Upper lobe of right lung (tissue), 1 donor: ENCODE measurements at places on chromosomes 13 and 19. TPM values are rescaled to one million over a fixed set of nuclear protein-coding genes. Genes with fewer than 3 reads are reported as not detected.

The OR7A5 gene
- not detected for total RNA-seq

The TYK2 gene
- 140 TPM for total RNA-seq

The ZNF441 gene
- 10.0 TPM for total RNA-seq

The LGALS4 gene
- total RNA-seq: 3.7 TPM

The DACH1 gene
- total RNA-seq: 11.5 TPM

The ZNF415 gene
- total RNA-seq: 7.0 TPM

DNA sequence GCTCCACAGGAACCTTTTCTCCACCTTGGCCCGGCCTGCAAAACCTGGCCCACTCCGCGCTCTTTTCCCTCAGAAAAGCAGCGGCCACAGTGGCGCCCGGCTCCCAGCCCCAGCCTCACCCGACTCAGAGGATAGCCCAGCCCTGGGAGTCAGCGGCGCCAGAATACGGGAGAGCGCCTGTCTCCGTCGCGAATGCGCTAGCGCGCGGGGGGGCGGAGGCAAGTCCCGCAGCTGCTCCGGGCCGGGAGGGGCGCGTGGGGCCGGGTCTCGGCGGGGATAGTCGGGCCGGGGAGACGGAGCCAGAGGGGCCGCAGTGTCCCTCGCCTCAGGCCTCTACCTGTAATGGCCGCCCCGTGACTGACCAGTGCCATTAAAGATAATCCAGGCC, at the start of gene ZFP30:
TSS of gene ZFP30 (minus strand) at position 165 of the 388 bp plus-strand sequence. CDS start 7,643 bp downstream, outside the sequence.
- no peaks in the 10 kb centered on the region for H3K36me3 ChIP-seq
- peak within 1 kb of the TSS; percentile 83 for H3K27ac ChIP-seq
- H3K4me3 ChIP-seq: peak within 1 kb of the TSS; percentile 77
- H3K4me1 ChIP-seq: peaks cover 20% of the 10 kb centered on the region

DNA sequence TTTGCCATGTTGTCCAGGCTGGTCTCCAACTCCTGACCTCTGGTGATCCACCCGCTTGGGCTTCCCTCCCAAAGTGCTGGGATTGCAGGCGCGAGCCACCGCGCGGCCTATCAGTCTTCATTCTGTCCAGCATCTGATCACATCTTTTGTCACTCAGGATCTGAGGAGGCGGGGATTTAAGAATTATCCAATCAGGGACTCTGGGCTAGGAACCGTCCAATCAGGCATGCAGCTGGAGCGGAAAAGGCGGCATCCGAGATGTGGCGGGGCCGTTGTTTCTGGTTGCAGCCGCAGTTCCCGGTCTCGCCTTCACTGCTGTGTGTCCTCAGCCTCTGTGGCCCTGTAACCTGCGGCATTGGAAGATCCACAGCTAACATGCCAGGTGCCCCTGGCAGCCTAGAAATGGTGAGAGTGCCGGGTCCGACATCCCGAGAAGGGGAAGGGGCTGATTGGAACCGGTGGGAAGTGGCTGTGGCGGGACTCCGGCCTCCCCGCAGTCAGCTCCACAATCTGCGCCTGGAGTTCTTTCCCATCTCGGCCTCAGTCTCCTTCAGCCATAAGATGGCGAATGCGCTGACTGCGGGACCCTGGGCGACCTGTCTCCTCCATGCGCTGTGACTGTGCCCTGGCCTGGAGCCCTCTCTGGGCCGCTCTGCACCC, at the start of gene ZNF729:
TSS of gene ZNF729 (plus strand) at position 291 of the 660 bp plus-strand sequence. CDS start at position 376, 85 bp downstream.
- no peaks in the 10 kb centered on the region for H3K4me1 ChIP-seq
- no peak within 1 kb of the TSS for H3K27ac ChIP-seq
- H3K36me3 ChIP-seq: no peaks in the 10 kb centered on the region
- no peak for DNase-seq
- H3K27me3 ChIP-seq: no peaks in the 10 kb centered on the region

GRCh38 chr19:16970821-16971220, 55.8 kb downstream of the CPAMD8 start:
- peaks cover 3% of the 10 kb centered on the region for H3K36me3 ChIP-seq
- H3K27me3 ChIP-seq: no peaks in the 10 kb centered on the region
- no peaks in the 10 kb centered on the region for H3K4me1 ChIP-seq
- H3K27ac ChIP-seq: no peak overlapping the region
- DNase-seq: peak; percentile 56
- no peak overlapping the region for H3K4me3 ChIP-seq

DNA sequence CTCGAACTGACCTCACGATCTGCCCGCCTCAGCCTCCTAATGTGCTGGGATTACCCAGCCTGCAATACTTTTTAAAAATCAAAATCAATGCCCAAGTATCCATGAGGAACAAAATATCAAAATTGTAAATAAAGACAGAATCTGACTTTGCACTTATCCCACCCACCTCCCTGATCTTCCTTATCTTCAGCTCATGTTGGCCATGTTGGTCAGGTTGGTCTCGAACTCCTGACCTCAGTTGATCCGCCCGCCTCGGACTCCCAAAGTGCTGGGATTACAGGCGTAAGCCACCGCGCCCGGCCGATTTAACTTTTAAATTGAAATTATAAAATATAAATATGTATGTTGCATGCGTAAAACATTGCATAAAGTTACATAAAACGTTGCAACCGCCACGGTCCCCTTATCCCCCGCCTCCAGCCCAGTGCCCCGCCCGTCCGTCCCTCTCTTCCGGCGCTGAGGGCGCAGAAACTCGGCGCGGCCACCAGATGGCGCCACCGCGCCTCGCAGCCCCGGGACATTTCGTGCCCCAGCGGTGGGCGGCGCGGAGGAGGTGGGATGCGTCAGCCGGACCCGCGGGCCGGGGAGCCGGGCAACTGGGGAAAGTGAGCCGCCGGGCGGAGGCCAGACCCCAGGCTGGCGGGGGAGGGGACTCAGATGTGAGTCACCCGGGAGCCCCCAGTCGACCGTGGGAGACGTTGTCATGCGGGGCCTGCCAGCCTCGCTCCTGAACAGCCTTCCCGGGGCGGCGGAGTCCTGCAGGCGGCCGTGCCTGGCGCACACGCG, 1.5 kb upstream of the GADD45B start:
- H3K4me3 ChIP-seq: peak overlapping the region; percentile 93
- no peaks in the 10 kb centered on the region for H3K27me3 ChIP-seq
- peaks cover 23% of the 10 kb centered on the region for H3K4me1 ChIP-seq
- peak overlapping the region; percentile 91 for H3K27ac ChIP-seq
- peak; percentile 93 for DNase-seq
- peaks cover 10% of the 10 kb centered on the region for H3K36me3 ChIP-seq

DNA sequence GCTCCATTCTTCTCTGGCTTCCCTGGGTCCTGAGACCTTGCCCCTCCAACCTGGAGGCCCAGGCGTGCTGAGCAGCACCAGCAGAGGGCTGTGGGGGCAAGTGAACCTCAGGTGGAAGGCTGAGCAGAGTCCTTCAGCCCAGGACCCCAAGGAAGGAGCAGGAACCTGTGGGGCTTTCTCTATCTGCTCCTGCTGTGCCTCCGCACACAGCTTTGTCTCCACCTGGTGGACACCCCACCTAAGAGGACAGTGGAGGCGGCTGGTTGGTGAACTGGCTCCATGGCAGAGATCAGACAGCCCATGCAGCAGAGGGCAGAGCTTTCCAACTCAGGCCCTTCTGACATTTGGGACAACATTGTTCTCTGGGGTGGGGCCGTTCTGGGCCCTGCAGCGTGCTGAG, 19.7 kb downstream of the ZFR2 start:
- no peaks in the 10 kb centered on the region for H3K36me3 ChIP-seq
- H3K27ac ChIP-seq: no peak overlapping the region
- no peak for DNase-seq
- H3K4me1 ChIP-seq: no peaks in the 10 kb centered on the region

- DNase-seq: no peak
- H3K36me3 ChIP-seq: no peaks in the 10 kb centered on the region
- no peak overlapping the region for H3K4me3 ChIP-seq
- H3K27ac ChIP-seq: no peak overlapping the region
These were observed 42.6 kb downstream of the USP12 start for GRCh38 chr13:27128825-27129627.

DNA sequence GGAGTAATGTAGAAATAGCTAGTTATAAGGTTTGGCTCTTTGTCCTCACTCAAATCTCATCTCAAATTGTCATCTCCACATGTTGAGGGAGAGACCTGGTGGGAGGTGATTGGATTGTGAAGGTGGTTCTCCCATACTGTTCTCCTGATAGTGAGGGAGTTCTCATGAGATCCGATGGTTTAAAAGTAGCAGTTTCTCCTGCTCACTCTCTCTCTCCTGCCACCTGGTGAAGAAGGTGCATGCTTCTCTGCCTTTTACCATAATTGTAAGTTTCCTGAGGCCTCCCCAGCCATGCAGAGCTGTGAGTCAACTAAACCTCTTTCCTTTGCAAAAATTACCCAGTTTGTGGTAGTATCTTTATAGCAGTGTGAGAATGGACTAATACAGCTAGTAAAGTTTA, 849.4 kb downstream of the DACH1 start:
- no peaks in the 10 kb centered on the region for H3K4me1 ChIP-seq
- no peak overlapping the region for H3K4me3 ChIP-seq
- no peak for DNase-seq
- no peak overlapping the region for H3K27ac ChIP-seq
- H3K27me3 ChIP-seq: no peaks in the 10 kb centered on the region
- H3K36me3 ChIP-seq: no peaks in the 10 kb centered on the region

DNA sequence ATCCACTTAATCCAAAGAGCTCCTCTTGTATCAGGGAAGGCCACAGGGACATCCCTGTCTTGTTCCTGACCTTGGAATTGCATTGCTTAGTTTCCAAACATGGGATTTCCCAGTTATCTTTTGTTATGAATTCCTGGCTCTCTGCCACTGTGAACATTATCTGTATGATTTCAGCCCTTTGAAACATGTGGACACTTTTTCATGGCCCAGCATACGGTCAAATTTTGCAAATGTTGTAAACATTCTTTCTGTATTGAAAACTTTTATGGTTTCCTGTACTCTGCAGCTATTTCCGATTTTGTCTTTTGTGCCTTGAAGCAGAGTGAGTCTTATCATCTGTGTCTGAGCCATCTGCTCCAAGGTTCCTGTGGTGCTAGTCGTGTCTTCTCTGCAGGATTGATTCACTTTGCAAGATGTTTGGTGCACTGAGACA, 4.5 kb upstream of the CFAP97D2 start:
- no peak overlapping the region for H3K4me3 ChIP-seq
- no peaks in the 10 kb centered on the region for H3K36me3 ChIP-seq
- no peaks in the 10 kb centered on the region for H3K27me3 ChIP-seq
- no peaks in the 10 kb centered on the region for H3K4me1 ChIP-seq
- H3K27ac ChIP-seq: no peak overlapping the region

DNA sequence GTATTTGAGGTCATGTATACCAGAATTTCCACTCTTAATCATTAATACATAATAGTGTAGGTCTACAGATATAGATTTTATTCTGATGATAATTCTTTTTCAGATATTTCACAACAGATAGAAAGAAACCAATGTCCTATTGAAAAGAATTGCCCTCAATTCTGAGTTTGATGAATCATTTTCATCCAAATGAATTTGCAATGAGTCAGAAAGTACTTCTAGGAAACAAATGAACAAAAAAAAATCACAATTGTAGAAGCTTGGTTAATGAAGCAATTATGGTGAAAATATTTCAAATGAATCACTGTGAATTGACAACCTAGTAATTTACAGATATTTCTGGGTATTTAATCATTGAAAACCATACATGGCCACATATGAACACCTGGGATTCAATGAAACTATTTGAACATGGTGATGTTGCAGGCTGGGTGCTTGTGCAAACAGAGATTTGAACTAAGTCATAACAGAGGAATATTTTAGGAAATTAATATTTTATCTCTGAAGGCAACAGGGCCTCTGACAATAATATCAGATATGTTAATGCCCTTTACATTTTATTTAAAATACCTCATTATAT, 360.9 kb downstream of the SLITRK5 start:
- H3K4me1 ChIP-seq: no peaks in the 10 kb centered on the region
- H3K27ac ChIP-seq: no peak overlapping the region
- H3K27me3 ChIP-seq: no peaks in the 10 kb centered on the region
- no peaks in the 10 kb centered on the region for H3K36me3 ChIP-seq
- H3K4me3 ChIP-seq: no peak overlapping the region

GRCh38 chr19:57803265-57803593, 11.5 kb downstream of the ZNF552 start:
- H3K4me1 ChIP-seq: peaks cover 20% of the 10 kb centered on the region
- H3K27me3 ChIP-seq: no peaks in the 10 kb centered on the region
- DNase-seq: no peak
- peaks cover 8% of the 10 kb centered on the region for H3K36me3 ChIP-seq

DNA sequence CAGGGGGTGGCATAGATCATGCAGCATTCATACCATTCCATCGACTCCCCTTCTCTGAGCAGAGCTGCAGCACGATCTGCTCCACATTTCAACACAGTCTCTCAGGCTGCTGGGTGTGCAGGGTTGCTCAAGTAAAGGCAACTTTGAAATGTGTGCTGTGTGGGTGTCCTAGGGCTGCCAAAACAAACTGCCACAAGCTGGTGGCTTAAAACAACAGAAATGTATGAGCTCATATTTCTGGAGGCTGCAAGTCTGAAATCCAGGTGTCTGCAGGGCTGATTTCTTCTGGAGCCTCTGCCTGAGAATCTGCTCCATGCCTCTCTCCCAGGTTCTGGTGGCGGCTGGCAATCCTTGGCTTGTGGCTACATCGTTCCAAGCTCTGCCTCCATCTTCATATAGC, 63.7 kb upstream of the WDFY2 start:
- no peak for DNase-seq
- no peaks in the 10 kb centered on the region for H3K36me3 ChIP-seq
- no peak overlapping the region for H3K27ac ChIP-seq
- H3K27me3 ChIP-seq: no peaks in the 10 kb centered on the region

- H3K4me3 ChIP-seq: peak overlapping the region; percentile 56
- no peaks in the 10 kb centered on the region for H3K36me3 ChIP-seq
- H3K27ac ChIP-seq: no peak overlapping the region
- peaks cover 33% of the 10 kb centered on the region for H3K4me1 ChIP-seq
These were observed 4.9 kb upstream of the POU4F1 start for GRCh38 chr13:78608252-78608687.

DNA sequence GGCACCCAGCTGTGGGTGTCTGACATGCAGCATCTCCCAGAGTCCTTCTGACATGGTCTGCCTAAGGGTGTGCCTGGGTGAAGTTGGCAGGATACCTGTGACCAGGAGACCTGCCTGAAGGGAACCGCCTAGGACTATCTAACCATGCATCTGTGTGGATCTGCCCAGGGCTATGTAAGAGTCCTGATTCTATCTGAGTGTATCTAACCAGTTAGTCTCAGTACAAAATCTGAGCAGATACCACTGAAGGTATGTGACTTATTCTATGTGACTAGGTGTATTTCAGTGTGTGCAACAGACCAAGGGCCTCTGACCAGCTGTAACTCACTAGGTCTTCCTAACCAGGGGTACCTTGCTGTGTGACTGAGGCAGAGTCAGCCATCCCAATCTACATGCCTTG, 28.2 kb upstream of the FBL start:
- H3K27me3 ChIP-seq: no peaks in the 10 kb centered on the region
- no peaks in the 10 kb centered on the region for H3K36me3 ChIP-seq
- no peak overlapping the region for H3K4me3 ChIP-seq
- H3K4me1 ChIP-seq: no peaks in the 10 kb centered on the region
- no peak for DNase-seq

DNA sequence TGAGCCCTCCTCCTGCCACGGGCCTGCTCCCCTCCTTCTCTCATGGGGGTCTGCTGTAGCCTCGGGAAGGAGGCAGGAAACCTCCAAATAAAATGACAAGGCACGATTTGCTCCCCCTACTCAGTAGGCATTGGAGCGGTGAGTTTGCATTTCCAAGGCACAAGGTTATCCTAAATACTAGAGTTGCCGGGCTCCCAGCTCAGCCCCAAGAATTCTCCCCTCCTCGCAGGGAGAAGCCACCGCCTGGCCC, 1.5 kb downstream of the CEBPA start:
- H3K4me1 ChIP-seq: peaks cover 23% of the 10 kb centered on the region
- H3K27me3 ChIP-seq: peaks cover 7% of the 10 kb centered on the region
- no peaks in the 10 kb centered on the region for H3K36me3 ChIP-seq
- DNase-seq: no peak

- no peak for DNase-seq
- no peaks in the 10 kb centered on the region for H3K36me3 ChIP-seq
- H3K4me1 ChIP-seq: no peaks in the 10 kb centered on the region
- H3K27me3 ChIP-seq: no peaks in the 10 kb centered on the region
These were observed 193.5 kb downstream of the PCDH17 start for GRCh38 chr13:57825066-57825465.
